ENCODE measurements at places on chromosomes 6 and 20.

DNA sequence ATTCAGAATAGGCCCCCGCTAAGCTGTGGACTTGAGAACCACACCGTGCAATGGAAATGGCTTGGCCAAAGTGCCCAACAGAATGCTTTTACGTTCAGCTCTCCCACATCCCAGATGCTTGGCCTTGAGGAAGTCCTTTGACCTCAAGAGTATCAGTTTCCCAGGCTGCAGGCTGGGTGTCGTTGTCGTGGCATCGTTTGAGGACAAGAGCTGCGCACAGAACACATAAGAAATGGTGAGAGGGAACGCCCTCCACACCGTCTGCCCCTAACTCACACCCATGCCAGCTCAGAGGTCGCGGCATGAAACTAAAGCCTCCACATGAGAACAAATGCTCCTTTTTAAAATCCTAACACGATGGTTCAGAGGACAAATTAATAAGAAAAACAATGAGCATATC is 37.0 kb downstream of the NFATC2 start:
- DNase-seq: no peak

GRCh38 chr6:146056506-146056905 is 27.6 kb downstream of the GRM1 start:
- DNase-seq: no peak

- no peak for DNase-seq
These were observed 134.3 kb downstream of the ISM1 start for GRCh38 chr20:13355411-13355810.

- DNase-seq: no peak
These were observed 143.5 kb downstream of the PDE7B start for GRCh38 chr6:135994857-135995544.

DNA sequence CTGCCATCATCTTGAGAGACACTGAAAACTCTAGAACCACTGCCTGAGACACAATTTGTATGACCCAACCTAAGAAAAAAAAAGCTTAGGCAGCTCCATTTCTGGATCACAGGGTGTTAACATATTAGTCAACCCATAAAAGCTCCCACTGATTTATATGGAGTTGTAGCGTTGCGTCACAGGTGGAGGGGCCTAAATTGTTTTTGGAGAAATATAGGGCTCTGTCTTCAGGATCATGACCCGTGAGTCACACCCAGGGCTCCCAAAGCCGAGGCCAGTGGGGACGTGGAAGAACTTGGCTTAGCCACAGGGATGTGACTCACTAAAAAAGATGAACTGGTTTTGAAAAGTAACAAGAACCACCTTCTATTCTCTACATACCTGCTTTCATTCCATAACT is 116.5 kb upstream of the BMP2 start:
- no peak for DNase-seq

GRCh38 chr6:72466971-72467566 is 154.8 kb upstream of the KCNQ5 start:
- DNase-seq: peak; percentile 86

GRCh38 chr6:1908784-1909183 is 299.1 kb downstream of the FOXC1 start:
- no peak for DNase-seq

- DNase-seq: no peak
These were observed 145.3 kb upstream of the ECI2 start for GRCh38 chr6:4280707-4281106.

- no peak for DNase-seq
These were observed 87.6 kb downstream of the FOXA2 start for GRCh38 chr20:22496817-22497216.

DNA sequence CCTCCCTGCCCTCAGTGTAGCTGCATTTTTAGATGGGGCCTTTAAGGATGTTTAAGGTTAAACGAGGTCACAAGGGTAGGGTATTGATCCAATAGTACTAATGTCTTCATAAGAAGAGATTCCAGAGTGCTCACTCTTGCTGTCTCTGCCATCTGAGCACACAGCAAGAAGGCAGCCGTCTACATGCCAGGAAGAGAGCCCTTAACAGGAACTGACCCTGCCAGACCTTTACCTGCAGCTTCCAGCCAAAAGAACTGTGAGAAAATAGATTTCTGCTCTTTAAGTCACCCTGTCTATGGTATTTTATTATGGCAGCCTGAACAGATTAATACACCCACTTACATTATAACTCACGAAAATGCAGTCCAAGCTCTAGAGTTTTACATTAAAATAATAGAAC is 685.3 kb upstream of the MARCKS start:
- no peak for DNase-seq

GRCh38 chr6:123805921-123806320 is 2.3 kb downstream of the NKAIN2 start:
- no peak for DNase-seq

GRCh38 chr6:111478749-111479148 is 4.3 kb downstream of the REV3L start:
- peak; percentile 37 for DNase-seq

DNA sequence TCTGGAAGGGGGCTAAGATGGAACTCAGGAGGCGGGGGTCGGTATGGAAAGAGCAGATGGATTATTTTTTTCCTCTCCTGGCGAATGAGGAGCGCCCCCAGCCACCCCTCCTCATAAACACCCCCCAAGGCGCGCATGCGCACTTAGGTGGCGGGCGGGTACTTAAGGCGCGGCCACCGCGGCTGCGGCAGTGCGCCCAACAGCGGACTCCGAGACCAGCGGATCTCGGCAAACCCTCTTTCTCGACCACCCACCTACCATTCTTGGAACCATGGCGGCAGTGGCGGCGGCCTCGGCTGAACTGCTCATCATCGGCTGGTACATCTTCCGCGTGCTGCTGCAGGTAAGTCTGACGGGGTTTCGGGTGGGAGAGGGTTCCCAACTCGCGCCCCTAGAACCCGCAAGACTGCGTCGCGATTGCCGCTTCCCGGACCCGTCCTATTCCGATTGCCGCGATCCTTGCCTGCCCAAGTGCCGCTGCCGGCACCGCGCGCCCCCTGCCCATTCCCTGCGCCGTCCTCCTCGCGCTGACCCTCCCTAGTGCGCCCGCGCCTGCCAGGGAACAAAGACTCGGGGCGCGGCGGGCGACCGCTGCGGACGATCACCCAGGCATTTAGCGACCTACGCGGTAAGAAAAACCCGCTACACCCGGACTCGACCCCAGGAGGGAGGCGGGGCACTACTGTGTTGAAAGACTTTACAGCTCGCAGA is at the start of gene NNAT:
Gene NNAT, plus strand, starts transcription at position 190 of the 711 bp plus-strand sequence. Its CDS starts 82 bp downstream, at position 272.
- no peak for DNase-seq

- DNase-seq: no peak
These were observed 22.7 kb downstream of the TAF11 start for GRCh38 chr6:34865107-34865506.

GRCh38 chr6:113148566-113148965 is 708.6 kb upstream of the MARCKS start:
- no peak for DNase-seq

DNA sequence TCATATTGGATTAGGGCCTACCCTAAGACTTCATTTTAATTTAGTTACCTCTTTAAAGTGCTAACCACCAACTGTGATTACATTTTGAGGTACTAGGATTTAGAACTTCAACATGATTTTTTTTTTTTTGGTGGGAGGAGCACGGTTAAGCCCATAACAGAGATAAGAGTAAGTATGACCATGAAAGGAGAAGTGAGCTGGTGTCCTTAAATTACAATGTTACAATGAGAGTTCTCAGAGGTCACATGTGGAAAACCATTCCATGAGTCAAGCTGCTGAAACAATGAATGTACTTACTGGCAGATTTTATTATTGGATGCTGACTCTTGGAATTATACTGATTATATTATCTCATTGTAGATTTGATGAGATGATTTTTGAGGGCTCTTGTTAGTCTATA is 779.3 kb upstream of the CITED2 start:
- no peak for DNase-seq

GRCh38 chr6:170523256-170524171 is 29.6 kb downstream of the PSMB1 start:
- DNase-seq: no peak

GRCh38 chr20:38059832-38060231 is 26.3 kb downstream of the RPRD1B start:
- no peak for DNase-seq

DNA sequence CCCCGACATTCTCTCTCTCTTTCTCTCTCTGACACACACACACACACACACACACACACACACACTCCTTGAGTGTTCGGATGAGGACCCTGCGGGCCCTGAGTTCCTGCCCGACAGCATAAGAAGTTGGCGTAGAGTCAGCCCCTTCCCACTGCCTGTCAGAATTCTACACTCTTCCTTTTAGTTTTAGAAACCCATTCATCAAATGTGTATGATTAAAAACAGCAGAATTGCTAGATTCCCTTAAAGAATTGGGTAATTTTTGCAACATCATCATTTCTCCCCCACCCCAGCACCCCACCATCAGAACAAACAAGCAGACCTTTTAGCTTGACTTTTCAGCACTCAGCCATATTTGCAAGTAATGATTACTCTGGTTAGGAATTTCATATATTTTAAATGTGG is 322.8 kb downstream of the FARS2 start:
- no peak for DNase-seq

DNA sequence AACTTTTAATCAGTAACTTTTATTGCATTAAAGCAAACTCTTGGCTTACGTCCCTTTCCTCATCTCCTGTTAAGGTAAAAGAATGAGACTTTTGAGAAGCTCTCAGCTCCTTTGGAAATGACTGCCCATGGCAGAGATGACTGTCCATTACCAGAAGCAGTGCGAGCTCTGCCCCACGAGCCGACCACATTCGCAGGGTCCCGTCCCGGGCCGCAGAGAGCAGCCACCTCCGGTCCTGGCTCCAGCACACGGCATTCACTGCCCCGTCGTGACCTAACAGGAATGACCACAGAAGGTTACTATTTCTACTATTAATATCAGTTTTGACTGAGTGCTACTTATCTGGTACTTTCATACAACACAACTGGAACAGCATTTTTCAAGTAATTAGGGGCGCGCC is 63.4 kb downstream of the WDR27 start:
- no peak for DNase-seq

- no peak for DNase-seq
These were observed 228.6 kb upstream of the JARID2 start for GRCh38 chr6:15017261-15017660.

- DNase-seq: no peak
These were observed 597.3 kb downstream of the PKHD1 start for GRCh38 chr6:51490101-51490500.

- no peak for DNase-seq
These were observed 29.5 kb upstream of the LRRC1 start for GRCh38 chr6:53765270-53765669.

DNA sequence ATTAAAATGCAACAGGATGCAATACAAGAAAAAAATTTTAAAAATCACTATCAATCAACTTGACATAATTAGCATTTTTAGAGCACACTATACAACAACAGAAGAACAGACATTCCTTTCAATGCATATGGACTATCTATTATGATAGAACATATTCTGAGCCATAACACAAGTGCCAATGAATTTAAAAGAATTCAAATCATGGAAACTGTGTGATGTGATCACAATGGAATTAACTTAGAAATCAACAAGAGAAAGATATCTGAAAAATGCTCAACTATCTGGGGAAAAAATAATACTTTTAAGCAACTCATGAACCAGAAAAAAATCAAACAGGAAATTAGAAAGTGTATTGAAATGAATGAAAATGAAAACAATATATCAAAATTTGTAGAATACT is 106.3 kb downstream of the ADTRP start:
- DNase-seq: no peak

DNA sequence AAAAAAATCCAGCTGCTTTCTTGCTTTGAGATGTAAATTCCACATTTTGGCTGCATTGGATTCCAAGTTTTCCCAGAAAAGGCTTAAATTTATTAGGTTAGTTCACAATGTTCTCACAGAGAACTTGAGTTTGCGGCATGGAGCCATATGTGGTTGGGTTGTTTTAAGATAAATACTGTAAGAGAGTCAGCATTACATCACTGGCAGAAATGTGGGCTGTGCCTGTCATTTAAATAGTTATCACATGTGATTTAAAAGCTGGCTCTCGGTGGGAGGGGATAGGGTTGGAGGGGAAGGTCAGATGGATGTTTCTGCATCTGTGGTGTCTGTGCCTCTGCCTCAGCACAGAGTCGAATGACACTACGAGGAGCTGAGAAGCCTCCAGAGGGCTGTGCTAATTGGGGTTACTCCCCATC is 73.8 kb upstream of the SCP2D1 start:
- DNase-seq: no peak

GRCh38 chr20:49999329-49999728 is 16.5 kb downstream of the SNAI1 start:
- DNase-seq: no peak

DNA sequence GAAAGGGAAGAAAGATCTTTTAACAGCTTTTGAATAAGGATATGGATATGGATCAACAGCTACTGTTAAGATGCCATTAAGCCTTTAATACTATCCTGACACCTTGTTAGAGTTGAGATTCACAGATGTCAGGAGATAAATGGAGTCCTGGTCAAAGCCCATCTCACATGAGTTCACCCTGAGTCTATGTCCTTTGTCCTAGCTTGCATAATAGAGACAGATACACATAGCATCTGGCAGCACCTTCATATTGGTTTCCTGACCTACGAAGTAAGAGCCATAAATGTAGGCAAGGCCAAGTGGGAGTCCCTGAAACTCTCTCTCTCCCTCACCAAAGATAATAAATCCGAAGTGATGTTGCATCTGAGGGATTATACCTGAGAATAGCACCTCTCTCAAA is 79.1 kb upstream of the F13A1 start:
- DNase-seq: no peak

DNA sequence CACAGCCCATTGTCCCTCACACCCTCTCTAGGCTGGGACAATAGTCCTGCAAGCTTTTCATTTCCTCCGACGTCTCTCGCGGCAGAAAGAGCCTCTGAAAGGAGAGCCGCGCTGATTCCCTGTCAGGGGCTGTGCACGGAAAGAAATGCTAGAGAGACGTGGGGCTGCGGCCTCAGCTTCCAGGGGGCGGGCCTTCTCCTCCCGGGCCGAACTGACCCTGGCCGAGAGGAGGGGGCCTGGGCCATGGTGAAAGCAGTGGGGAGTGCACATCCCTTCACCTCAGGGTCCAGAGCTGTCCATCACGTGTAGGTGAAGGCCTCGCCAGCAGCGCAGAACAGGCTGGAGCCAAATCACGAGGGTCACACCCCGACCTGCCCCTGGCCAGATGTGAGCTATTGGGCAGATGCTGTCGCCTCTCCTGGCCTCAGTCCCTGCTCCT is 220.4 kb downstream of the TAF4 start:
- DNase-seq: no peak

GRCh38 chr20:21967481-21967880 is 262.0 kb downstream of the PAX1 start:
- DNase-seq: no peak

- no peak for DNase-seq
These were observed 4.7 kb downstream of the MMP9 start for GRCh38 chr20:46013322-46013828.

DNA sequence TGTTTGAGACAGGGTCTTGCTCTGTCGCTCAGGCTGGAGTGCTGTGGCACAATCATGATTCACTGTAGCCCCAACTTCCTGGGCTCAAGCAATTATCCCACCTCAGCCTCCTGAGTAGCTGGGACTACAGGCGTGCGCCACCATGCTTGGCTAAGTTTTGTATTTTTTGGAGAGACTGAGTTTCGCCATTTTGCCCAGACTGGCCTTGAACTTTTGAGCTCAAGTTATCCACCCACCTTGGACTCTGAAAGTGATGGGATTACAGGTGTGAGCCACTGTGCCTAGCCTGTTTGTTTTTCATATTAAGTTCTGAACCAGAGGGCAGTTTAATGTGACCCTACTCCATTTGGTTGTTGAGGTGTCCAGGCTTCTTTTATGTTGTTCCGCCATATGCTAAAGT is 194.8 kb downstream of the PLCB1 start:
- no peak for DNase-seq
